ENCODE measurements at places on chromosomes 11 and 22.
A peak's percentile ranks its signal among the peaks of the same experiment; 100 is the strongest.

DNA sequence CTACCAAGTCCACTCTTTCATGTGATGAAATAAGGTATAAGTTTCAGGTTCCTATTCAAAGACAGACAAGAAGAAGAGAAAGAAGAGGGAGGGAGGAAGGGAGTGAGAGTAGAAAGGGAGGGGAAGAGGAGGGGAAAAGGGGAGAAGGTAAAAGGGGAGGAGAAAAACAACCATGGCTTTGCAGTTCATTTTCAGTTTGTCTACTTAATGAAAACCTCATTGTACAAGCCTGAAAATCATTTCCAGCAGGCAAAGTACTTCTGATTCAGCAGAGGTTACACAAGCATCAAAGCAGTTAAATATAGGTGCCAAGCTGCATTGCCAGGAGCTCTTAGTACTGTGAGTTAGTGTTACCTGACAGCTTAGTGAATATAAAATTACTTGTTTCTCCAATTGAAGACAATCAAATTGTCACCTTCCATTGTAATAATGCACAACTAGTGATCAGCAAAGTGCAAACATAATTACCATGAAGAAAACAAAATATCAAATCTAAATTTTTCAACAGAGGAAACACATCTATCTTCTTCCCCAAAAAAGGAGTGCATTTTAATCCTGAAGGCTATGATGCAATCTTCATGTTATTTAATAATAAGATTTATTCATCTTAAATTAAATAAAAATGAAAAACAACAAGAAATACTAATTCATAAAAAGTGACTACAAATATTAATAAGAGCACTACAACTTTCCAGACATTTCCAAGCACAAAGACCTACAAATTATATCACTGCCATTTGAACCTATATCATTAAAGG, 8.2 kb downstream of the SOX6 start:
- DNase-seq: no peak

DNA sequence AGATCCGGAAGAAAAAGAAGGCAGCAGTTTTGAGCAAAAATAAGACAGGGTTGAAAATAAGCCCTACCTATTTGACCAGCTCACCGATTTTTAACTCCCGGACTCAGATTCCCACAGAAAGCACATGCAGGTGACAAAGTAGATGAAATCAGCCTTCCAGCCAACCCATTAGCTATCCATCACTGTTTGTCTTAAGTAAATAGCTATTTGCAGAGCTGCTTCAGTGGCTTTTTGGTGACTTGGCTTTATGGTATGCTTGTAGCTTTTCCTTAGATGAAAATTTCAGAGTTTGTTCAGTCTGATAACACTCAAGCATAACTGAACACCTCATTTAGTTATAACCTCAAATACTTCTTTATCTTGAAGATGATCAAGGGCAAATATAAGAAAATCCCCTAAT, 192.6 kb downstream of the HIPK3 start:
- DNase-seq: no peak

GRCh38 chr22:29821291-29822016, 16.6 kb downstream of the ASCC2 start:
- DNase-seq: no peak

DNA sequence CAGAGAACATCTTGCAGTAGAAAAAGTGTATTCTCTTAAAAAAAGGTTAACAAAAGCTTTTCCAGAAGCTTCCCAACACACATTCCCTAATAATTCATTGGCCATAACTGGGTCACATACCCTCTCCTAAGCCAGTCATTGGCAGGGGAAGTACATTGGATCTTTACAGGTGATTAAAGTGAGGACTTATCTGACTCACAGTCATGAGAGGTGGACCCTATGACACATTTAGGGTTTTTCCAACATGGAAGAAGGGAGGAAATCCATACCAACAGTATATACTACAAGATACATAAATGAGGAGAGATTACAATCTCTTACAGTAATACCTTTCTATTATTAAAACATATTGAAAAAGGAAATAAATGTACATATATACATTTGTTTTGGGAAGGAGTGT, 72.2 kb downstream of the CCDC73 start:
- DNase-seq: no peak

DNA sequence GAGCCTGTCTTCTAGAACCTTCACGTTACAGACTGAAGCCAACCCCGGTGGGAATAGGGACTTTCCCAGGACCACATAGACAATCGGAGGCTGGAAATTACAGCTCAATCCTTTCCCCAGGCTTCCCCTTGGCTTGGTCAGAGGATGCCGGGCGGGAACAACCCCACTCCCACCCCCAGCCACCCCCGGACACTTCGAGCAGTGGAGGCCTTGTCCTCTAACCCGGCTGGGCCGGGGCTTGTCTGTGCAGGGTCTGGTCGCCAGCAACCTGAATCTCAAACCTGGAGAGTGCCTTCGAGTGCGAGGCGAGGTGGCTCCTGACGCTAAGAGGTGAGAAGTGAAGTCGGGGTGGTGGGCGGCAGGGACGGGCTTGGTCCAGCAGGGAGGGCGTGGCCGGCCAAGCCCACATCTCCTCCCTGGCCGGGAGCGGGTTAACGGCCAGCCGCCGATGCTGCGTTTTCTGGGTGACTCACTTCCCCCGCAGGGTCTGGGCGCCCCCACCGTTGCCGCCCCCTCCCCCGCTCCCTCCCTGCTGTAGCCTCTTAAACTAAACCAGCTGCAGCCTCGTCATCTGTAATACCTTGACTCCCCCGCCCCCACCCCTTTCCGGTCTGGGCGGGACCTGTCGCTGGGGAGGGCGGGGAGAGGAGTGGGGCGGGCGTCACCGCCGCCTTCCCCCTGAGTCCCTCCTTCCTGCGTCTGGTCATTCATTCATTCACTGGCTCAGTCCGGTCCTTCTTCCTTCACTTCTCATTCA, 1.5 kb downstream of the LGALS1 start:
- peak; percentile 91 for DNase-seq

DNA sequence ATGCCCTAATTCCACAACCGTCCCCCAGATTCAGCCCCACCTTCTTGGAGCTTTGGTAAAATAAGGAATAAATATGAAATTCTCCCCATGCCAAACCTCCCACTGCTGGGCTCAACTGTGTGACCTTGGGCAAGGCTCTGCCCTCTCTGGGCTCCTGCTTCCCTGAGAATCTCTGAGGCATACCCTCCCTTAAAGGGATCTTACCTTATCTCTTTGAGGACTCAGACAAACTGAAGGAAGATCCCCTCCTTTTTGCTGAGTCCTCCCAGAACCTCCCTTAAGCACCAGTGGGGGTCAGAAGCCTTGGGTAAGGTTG, 2.7 kb downstream of the CD248 start:
- no peak for DNase-seq

DNA sequence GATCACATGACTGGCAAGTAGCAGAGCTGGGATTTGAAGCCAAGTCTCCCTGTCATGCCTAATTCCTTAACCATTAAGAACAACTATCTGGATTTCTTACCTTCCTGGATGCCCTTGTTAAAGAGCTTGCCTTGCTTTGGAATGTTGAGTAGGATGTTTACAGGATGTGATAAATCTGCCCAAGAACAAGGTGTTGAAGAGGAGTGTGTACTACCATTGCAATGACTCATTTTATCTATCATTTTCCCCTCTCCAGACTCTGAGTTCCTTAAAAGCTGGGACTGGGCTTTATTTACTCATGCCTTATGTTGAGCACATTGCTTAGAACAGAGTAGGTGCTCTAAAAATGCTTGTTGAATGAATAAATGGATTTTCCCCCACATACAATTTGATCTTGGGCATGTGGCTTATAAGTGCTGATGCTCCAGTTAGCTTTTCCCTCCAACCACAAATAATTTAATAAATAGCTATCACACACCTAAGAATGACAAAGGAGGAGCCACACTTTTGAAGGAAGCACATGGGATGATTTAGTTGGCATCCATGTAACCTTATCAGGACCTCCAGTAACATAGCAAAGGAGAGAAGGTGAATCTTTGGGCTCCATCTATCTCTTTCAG, 268.6 kb upstream of the SESN3 start:
- DNase-seq: no peak

- DNase-seq: no peak
Measured at GRCh38 chr11:126026579-126026978, 36.1 kb downstream of the CDON start.

- DNase-seq: no peak
Measured at GRCh38 chr11:47997063-47998053, 17.0 kb downstream of the PTPRJ start.

- peak; percentile 79 for DNase-seq
Measured at GRCh38 chr22:39152511-39153219, at the start of gene CBX7. TSS of gene CBX7 (minus strand) at chr22:39152680. CDS start at chr22:39152444, 236 bp downstream.

All from stimulated activated CD8-positive, alpha-beta memory T cell treated with anti-CD3 and anti-CD28 coated beads, Interleukin-4, amount 100 ng/mL, for 1 hour (primary cell).